ENCODE measurements at places on chromosomes 3 and 15. TPM values are rescaled to one million over a fixed set of nuclear protein-coding genes. Genes with fewer than 3 reads are reported as not detected.

- ATAC-seq: no peak
These were observed 17.5 kb upstream of the HACD2 start for GRCh38 chr3:123602325-123602724.

- no peak for ATAC-seq
These were observed 42.7 kb downstream of the ITGA11 start for GRCh38 chr15:68389041-68389930.

DNA sequence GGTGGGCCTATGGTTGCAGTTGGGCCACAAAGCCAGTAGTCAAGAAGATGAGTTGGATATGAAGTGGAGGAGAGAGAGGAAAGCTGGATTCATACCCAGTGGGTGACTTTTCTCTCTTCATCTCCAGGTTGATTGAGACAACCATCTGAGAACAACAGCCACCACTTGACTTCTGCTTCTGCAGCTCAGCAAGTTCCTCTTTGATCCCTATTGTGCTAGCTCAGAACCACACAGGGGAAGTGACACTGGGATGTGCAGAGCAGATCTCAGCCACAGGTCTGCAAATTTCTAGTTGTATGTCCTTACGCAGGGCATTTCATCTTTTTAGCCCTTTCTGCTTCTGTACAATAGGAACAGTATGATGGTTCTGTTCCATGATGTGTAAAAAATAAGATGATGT is 459.2 kb upstream of the ARRDC4 start:
- ATAC-seq: no peak

GRCh38 chr3:54324103-54324502 is 201.8 kb downstream of the CACNA2D3 start:
- ATAC-seq: no peak

- no peak for ATAC-seq
These were observed 478.5 kb upstream of the PROK2 start for GRCh38 chr3:72263223-72263990.

- ATAC-seq: no peak
These were observed 8.1 kb downstream of the RMDN3 start for GRCh38 chr15:40746916-40747418.

- no peak for ATAC-seq
These were observed 191.6 kb downstream of the GAP43 start for GRCh38 chr3:115814778-115815380.

DNA sequence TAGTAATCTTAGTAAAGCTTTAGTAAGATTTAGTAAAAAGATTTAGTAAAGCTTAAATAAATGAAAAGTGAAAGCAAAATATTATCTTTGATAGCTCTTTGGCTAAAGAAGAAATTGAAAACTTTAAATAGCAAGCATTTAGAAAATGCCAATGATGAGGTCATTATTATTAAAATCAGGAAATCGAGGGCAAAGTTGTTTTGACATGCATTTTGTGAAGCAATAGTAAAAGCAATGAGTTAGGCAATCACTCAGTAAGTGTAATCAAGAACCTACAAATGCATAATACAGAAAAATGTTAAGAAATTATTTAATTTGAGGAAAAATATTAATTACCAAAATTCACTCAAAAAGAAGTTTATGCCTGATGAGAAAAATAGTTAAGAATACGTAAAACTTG is 280.3 kb upstream of the MME start:
- ATAC-seq: no peak

DNA sequence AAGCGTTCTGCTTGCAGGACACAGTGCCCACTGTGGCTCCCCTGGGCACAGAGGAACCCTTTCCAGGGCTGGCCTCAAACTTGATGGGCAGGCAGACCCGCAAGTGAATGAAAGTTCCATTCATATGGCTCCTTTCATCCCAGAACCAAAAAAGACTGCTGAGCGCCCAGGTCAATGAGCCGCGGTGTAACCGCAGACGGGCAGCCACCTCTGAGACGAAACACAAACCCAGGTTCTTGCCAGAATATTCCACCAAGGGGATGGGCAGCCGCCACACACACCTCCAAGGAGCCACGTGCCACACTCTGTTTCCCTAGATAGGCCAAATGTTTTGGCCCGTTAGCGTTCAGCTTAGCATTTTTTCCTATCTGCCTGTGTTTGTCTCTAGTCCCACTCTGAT is 82.8 kb upstream of the IGF1R start:
- no peak for ATAC-seq

- ATAC-seq: no peak
These were observed 990 bp downstream of the ITIH4 start for GRCh38 chr3:52829482-52829881.

GRCh38 chr3:50419595-50420370 is 60.5 kb upstream of the TMEM115 start:
- ATAC-seq: no peak

ZNF654 gene
- 37.0 TPM for total RNA-seq

CHRM5 gene
- not detected for total RNA-seq

MYEF2 gene
- total RNA-seq: 25.2 TPM

ECE2 gene
- total RNA-seq: not detected

EEF1AKMT4 gene
- total RNA-seq: 13.6 TPM

All from activated T-helper 17 cell treated with anti-CD3 and anti-CD28 coated beads, Interleukin-2, amount 50 U/mL, for 72 hours (primary cell).